H1 (cell line): ENCODE measurements at places on chromosomes 7 and 10.

- DNase-seq: no peak
Observed at GRCh38 chr10:71756311-71757191, 16.8 kb downstream of the VSIR start.

DNA sequence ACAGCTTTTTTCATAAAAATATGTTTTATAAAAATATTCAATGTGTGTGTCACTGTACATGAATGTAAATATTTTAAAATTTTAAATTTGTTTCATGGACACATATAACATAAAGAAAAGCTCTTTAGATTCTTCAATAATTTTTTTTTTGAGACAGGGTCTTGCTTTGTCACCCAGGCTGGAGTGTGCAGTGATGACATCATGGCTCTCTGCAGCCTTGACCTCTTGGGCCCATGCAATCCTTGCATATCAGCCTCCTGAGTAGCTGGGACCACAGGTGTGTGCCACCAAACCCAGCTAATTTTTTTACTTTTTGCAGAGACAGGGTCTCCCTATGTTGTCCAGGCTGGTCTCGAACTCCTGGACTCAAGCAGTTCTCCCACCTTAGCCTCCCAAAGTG lies 9.9 kb downstream of the XRCC2 start:
- DNase-seq: no peak

- DNase-seq: no peak
Observed at GRCh38 chr7:92052684-92053083, 81.6 kb downstream of the CYP51A1 start.

DNA sequence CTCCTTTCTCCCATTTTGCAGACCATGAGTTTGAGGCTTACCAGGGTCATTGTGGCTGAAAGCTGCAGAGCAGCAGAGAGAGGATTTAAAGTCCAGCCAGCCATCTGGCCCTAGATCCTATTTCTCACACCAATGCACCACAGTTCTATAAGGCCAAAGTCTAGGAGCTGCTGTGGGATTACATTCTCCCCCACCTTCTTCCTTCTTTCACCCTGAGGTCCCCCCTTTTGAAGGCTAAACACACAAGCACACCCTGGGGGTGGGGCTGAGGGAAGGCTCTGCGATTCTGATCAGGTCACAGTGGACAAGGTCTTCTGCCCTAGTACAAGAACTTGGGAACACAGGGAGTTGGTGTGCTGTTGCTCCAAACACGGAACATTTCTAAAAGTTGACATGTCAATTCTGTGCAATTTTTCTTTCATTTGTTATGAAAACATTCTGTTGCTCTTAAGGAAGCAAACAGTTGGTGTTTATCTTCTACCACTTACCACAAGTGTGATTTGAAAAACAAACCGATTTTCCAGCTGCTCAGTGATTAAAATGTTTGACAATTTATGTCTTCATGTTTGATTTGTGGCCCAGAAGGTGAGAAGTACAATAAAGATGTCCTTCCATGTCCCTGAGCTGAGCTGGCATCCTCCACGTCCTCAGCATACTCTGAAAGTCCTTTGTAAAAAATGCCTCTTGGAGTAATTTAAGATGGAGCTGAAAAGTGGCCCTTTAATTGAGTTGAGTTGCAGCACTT lies 271.6 kb upstream of the PPP2R2D start:
- DNase-seq: no peak

- no peak for DNase-seq
Observed at GRCh38 chr7:5230265-5231067, 40.4 kb downstream of the WIPI2 start.

GRCh38 chr10:102436312-102436711 lies 3.9 kb upstream of the CUEDC2 start:
- no peak for DNase-seq

DNA sequence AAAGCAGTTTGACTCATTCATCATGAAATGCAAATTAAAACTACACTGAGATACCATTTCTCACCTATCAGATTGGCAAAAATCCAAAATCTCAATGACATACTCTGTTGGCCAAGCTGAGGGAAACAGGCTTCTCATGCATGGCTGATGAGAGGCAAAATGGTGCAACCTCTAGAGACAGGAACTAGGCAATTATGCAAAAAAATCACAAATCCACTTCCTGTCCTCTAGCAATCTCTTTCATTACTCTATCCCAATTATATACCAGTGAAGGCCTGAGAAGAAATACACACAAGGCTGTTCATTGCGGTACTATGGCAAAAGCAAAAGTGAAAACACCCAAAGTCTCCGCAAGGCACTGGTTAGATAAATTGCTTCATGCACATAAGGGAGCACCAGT lies 25.9 kb upstream of the PTPRN2 start:
- DNase-seq: no peak
